ENCODE measurements at places on chromosomes 3 and 15.

- DNase-seq = no peak
Measured at GRCh38 chr15:45253330-45253729, 1.3 kb downstream of the SLC28A2 start.

GRCh38 chr3:27105904-27106303, 263.3 kb downstream of the NEK10 start:
- DNase-seq = no peak

DNA sequence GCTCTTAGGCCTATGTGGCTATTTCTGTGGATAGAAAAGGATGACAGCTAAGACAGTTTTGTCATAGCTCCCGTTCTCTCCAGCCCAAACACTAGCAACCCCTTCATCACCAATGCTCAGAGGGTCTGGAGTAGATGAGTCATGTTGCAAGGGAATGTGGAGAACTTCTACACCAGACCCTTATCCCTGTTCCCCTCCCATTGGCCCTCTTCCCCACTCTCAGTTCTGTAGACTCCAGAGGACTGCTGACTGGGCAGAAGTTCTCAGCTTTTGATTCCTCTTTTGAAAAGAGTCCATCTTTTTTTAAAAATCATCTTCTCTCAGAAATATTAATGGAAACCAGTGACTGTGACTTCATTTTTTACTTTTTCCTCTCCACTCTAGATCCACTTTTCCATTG, 2.4 kb upstream of the MYZAP start:
- DNase-seq = no peak

- DNase-seq = no peak
Measured at GRCh38 chr3:113251817-113252216, 40.5 kb downstream of the BOC start.

GRCh38 chr3:42301446-42302175, 35.6 kb upstream of the CCK start:
- DNase-seq = no peak

DNA sequence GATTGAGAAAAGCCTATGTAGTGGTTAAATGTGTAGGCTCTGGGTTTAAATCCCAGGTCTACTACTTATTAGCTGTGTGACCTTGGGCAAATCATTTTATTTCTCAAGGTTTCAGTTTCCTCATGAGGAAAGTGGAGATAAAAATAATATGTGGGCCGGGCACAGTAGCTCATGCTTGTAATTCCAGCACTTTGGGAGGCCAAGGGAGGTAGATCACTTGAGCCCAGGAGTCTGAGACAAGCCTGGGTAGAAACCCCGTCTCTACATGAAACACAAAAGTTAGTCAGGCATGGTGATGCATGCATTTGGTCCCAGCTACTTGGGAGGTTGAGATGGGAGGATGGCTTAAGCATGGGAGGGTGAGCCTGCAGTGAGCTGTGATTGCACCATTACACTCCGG, 8.4 kb downstream of the SEMA5B start:
- no peak for DNase-seq

GRCh38 chr3:35966629-35967464, 327.5 kb downstream of the ARPP21 start:
- DNase-seq = no peak

- no peak for DNase-seq
Measured at GRCh38 chr15:40337597-40337996, 3.1 kb downstream of the CCDC9B start.

GRCh38 chr3:76643623-76644304, 396.1 kb upstream of the ROBO2 start:
- DNase-seq = no peak

DNA sequence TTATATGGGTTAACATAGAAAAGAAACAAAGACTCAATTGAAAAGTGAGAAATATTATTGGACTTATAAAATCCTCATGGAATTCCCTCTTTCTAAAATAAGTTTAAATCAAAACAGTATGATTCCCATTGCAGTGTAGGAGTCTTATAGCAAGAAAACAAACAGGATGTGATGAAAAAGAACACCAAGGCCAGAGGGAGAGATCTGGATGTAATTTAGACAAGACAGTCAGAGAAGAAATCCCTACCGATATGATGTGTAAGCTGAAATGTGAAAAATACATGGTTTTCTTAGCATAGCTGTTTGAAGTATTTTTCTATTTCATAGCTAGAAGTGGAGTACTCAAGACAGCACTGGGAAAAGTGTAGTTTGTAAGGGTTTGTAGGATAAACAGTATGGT, 521.5 kb downstream of the RSL24D1 start:
- peak; percentile 8 for DNase-seq

DNA sequence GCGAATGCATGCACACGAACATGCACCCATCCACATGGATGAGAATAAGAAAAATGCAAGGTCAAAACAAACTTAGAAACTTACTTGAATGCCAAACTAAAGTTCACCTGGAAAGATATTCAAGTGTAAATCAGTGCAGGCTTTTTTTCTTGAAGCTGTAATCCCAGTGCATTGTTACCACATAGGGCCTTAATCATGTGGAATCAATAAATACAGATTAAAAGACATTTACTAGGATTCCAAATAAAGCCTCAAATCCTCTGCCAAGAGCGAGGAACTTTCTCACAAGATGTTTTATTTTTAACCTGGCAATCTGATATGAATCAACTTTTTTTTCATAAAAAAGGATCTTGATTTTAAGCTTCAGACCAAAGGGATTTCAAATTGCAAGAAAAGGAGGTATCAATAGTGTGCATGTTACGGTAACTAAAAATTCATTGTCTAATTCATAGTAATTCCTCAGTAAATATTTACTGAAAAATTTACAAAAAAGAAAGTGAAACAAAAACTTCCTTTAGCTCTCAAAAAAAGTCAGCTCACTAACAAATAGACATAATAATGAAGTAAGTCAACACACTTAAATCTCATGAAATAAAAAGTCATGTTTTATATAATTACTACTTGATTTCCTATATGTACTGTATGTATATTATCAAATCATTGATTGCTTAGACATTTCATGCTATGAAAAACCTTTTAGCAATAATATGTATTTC, 978.6 kb downstream of the PLOD2 start:
- DNase-seq = no peak

- no peak for DNase-seq
Measured at GRCh38 chr15:56472278-56472677, 7.3 kb upstream of the MNS1 start.

DNA sequence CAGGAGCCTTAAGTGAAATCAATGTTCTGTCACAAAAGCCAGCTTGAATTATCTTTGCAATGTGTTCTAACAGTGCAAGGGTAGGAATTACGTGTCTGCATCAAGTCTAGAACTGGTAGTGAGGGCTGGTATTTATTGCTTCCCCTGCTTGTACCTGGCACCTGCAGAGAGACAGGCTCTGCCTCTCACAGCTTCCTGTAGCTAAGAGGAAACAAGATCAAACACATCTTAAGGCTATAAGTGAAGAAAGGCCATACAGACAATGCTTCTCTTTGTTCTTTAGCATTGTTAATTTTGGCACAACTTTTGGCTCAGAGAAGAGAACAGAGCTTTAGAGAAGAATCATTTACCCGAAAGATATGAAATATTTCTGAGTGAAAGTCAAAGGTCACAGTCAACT, 479.9 kb downstream of the GRM7 start:
- peak; percentile 28 for DNase-seq

- DNase-seq = no peak
Measured at GRCh38 chr3:180970931-180971330, 18.6 kb downstream of the DNAJC19 start.

GRCh38 chr3:65869798-65870197, 168.9 kb downstream of the MAGI1 start:
- no peak for DNase-seq

DNA sequence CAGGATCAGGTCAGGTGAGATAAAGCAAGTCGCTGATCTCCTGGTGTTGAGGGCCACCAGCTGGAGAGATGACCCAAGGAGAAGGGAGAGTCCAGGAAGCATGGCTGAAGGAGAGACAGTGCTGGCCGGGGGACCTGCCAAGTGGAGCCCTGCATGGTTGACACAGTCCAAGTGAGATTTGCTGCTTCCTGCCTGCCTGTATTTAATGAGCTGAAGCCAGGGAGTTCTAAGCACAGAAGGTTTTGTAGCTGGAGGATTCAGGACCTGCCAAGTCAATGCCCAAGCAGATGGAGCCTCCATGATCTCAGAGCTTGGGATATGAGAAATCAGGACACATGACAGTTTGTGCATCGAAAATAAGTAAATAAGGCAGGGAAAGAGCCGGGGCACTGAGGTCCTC, 125.6 kb downstream of the SRGAP3 start:
- DNase-seq = no peak

DNA sequence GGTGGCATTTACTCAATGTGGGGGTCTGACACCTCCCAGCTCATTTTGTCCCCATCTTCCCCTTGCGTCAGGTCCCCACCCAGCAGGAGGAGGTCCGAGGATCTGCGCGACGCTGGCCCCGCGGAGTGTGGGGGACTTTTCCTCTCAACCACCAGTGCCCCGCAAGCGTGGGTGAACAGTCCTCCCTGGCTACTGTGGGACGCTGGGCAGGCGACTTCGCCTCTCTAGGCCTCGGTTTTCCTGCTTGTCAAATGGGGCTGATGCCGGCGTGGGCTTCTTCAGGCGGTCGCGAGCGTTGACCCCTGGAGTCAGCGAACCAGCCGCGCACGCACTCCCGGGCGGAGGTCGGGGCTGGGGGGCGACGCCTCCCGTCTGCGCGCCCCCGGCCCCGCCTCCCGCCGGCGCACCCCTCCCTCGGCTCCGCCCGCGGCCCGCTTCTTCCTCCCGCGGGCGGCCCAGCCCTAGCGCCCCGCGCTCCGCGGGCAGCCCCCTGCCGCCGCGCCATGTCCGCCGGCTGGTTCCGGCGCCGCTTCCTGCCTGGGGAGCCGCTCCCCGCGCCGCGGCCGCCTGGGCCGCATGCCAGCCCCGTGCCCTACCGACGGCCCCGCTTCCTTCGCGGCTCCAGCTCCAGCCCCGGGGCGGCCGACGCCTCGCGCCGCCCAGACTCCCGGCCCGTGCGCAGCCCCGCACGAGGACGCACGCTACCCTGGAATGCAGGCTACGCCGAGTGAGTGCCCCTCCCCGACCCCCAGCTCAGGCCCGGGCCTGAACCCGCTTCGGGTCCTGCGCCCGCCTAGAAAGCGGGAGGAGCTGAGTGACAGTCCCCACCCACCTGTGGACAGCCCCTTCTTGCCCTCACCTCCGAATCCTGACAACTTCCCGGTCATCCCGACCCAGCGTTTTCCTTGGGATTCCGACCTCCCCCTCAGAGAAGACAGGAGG, at the start of gene PPM1M:
Gene PPM1M (plus strand): TSS at position 438 of the 942 bp plus-strand sequence. CDS start 66 bp downstream, at position 504.
- DNase-seq = peak; percentile 76

DNA sequence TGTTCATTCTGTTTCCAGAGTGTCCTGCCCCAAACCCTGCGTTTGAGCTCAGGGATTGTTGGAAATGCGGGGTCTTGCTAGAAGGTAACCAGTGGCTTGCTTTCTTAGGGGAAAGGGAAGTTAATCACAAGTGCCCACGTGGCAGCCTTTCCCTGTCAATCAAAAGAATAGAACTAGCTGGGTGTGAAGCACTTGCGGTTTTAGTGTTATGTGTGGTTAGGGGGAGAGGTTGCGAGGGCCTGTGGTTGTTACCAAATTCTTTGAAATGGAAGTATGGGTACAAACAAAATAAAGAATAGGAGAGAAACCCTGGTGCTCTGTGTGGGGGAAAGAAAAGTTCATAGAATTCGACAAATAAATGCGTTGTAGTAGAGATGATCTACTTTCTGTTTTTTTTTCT, 67.6 kb downstream of the FNDC3B start:
- no peak for DNase-seq

GRCh38 chr3:49028673-49029562, at the start of gene IMPDH2:
Gene IMPDH2, minus strand, starts transcription at chr3:49029398. Its CDS starts 48 bp downstream, at chr3:49029350.
- peak; percentile 98 for DNase-seq

GRCh38 chr3:36482256-36482655, 102.0 kb downstream of the STAC start:
- DNase-seq = no peak

DNA sequence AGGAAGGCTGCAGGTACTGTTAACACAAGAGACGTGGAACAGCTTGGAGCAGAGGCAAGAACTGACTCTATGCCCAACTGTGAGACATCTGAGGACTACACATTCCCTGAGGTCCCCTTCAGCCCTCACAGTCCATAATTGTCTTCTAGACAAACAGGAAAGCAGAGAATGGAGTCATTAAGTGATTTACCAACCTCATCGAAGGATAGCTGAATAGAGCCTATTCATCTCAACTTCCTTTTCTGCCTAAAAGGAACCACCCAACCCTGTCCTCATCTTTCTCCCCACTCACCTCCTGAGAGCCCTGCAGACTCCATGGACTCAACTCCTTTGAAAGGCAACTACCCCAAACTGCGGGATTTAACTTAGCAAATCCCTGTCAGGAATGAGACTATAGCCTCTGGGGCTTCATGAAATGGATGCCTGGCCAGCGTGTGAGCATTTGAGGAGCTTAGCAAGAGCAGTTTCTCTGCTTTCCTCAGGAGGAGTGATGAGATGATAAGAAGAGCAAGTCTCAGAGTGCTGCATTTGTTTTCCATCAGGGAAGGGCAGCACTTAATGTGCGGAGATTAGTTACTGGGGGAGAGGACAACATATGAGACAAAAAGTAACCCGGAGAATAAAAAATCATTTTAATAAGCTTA, 61.5 kb upstream of the FILIP1L start:
- DNase-seq = peak; percentile 5

DNA sequence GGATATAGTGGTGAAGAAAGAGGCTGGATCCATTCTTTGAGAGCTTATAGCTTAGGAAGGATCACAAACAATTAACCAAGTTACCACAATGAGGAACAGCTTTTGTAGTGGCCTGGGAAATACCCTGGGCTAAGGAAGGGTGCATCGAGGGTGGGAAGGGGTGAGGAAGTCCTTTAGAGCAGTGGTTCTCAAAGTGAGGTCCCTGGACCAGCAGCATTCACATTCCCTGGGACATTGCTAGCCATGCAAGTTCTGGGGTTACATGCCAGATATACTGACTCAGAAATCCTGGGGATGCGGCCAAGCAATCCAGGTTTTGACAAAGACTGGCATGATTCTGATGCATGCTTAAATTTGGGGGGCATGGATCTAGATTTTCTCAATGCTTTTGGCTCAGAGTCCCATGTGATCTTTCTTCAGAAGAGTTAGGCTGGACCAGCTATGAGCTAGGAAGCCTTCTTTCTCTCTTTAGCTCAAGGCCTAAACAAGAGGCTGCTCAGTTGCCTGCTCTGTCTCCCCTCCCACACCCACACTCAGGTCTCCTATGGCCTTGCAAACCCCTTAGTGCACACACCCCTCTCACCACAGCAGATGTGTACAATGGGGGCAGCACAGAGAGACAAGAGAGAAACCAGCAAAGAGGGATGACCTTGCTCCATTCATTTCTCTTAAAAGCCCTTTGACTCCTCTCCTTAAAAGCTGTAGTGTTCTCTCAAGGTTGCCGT, 1.8 kb upstream of the CCR1 start:
- no peak for DNase-seq

Measured in eye (tissue), 1 donor.